ENCODE measurements at places on chromosomes 7 and 10. TPM values are rescaled to one million over a fixed set of nuclear protein-coding genes. Genes with fewer than 3 reads are reported as not detected.
A peak's percentile ranks its signal among the peaks of the same experiment; 100 is the strongest.

Gene NKX1-2
- total RNA-seq = not detected

Gene TMEM176B
- 69.4 TPM for total RNA-seq

Gene CTNNA3
- not detected for total RNA-seq

Gene SPDYE2B
- total RNA-seq = not detected

Gene GRM8
- not detected for total RNA-seq

Gene PAX2
- total RNA-seq = not detected

- H3K36me3 ChIP-seq = no peaks in the 10 kb centered on the region
- no peak overlapping the region for H3K27ac ChIP-seq
- no peak overlapping the region for H3K4me3 ChIP-seq
- DNase-seq = peak; percentile 55
These were observed 285.1 kb downstream of the CCSER2 start for GRCh38 chr10:84613336-84614021.

DNA sequence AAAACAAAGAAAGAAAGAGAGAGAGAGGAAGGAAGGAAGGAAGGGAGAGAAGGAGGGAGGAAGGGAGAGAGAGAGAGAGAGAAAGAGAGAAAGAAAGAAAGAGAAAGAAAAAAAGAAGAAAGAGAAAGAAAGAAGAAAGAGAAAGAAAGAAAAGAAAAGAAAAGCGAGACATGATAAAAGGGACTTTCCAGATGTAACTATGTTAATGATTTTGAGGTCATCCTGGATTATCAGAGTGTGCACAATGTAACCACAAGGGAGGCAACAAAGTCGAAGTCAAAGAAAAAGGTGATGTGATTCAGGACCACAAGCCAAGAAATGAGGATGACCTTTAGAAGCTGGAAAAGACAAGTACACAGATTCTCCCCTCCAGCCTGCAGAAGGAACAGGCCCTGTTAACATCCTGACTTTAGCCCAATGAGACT is 48.9 kb upstream of the PAX2 start:
- no peak overlapping the region for H3K27ac ChIP-seq
- no peak for DNase-seq
- H3K36me3 ChIP-seq = no peaks in the 10 kb centered on the region
- no peak overlapping the region for H3K4me3 ChIP-seq

DNA sequence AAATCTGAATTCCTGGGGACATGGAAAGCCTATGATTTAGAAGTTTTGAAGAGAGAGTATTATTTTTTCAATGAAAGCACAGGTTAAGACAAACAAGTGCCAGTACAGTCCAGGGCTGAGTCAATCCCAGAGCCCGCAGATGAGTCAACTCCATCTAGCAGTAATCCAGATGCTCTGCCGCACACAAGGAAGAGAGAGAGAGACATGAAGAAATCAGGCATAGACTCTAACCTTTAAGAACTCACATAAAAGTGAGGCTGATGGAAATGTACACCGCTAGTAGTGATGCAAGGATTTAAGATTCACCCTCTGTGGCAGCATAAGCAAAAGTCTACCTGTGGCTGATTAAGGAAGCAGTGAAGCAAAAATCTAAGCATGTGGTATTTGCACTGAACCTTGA is 651.5 kb downstream of the TNS3 start:
- no peaks in the 10 kb centered on the region for H3K36me3 ChIP-seq
- H3K4me1 ChIP-seq = peaks cover 14% of the 10 kb centered on the region
- no peaks in the 10 kb centered on the region for H3K27me3 ChIP-seq
- no peak overlapping the region for H3K27ac ChIP-seq
- H3K4me3 ChIP-seq = no peak overlapping the region

- H3K27me3 ChIP-seq = no peaks in the 10 kb centered on the region
- DNase-seq = no peak
- H3K27ac ChIP-seq = no peak overlapping the region
- no peaks in the 10 kb centered on the region for H3K36me3 ChIP-seq
These were observed 132.2 kb upstream of the PLXNA4 start for GRCh38 chr7:132708470-132708869.

DNA sequence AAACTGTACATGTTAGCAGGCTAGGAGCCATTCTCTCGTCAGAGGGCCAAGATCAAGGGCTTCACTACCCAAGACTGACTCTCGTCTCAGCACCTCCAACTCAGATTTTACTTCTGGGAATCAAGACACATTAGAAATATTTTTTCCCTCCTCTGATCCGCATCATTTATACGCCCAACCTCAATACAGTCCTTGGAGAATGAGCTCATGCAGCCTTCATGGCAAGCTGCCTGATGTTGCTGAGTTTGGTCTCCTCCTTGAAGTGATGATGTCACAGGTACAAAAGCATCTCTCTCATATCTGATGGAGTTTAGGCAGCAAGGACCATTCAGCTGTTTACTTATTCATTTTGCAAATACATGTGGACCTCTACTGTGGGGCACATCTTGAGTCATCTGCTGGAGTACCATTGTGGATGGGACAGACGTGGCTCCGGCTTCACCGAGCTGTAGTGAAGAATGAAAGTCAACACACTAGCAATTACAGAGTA is 114.0 kb downstream of the BMPER start:
- H3K4me1 ChIP-seq = no peaks in the 10 kb centered on the region
- H3K27ac ChIP-seq = no peak overlapping the region
- no peaks in the 10 kb centered on the region for H3K36me3 ChIP-seq
- peak; percentile 71 for DNase-seq
- H3K27me3 ChIP-seq = no peaks in the 10 kb centered on the region
- H3K4me3 ChIP-seq = no peak overlapping the region

DNA sequence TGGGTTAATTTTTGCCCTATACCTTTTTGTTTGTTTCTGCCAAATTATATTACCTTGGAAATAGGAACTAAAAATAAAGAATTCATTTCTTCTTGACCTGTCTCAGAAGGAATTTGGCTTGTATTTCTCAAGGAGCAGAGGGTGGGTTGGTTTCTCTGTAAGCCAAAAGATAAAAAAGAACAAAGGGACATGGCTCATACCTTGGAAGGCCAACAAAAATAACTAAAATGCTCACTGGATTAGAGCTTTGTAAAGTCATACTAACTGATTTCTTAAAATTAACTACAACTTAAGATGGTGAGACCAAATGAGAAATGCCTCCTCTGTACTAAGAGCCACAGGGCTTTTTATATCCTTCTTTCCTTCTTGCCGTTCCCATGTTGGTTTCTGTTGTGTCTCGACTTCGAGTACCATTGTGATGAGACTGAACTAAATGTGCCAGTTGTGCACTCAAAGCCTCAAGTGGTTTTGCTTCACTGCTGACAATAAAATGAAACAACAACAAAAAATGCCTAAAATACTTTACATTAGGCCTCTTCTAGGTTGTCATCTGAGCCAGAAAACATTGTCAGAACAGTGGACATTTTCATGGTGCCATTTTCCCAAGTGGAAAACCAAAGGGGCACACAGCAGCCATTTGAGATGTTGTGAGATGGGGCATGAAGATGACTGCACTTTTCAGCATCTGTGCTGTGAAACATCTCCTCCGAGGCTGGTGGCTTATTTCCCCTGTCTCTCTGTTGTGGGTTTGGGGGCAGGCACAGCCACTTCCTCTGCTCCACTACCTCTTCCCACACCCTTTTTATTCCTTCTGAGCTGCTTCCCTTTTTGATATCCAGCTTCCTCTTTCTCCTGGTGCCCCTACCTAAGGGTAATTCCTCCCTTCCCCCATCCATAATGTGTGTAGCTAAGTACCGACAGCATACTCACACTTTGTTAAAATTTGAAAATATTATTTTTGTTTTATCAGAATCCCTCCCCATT is 51.8 kb upstream of the AGR3 start:
- H3K27ac ChIP-seq = no peak overlapping the region
- peaks cover 9% of the 10 kb centered on the region for H3K4me1 ChIP-seq
- DNase-seq = peak; percentile 53
- no peak overlapping the region for H3K4me3 ChIP-seq
- no peaks in the 10 kb centered on the region for H3K36me3 ChIP-seq

DNA sequence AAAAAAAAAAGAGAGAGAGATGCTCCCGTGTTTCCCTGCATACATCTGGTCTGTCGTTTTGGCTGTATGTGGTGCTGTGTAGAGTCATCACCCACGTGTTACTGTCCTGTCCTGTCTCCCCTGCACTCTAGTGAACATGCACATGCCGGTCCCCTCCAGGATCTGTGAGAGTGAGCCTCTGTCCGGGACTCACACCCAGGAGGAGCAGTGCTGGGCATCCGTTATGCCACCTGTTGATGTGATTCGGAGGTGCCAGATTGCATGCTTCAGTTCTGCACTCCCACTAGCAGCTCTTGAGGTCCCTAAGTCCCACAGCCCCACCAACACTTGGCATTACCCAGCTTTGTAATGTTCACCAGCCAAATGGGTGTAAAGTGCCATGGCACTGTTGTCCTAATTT is 16.4 kb downstream of the GHRHR start:
- no peak overlapping the region for H3K4me3 ChIP-seq
- H3K4me1 ChIP-seq = peaks cover under 1% of the 10 kb centered on the region
- H3K27ac ChIP-seq = no peak overlapping the region
- no peaks in the 10 kb centered on the region for H3K27me3 ChIP-seq
- no peaks in the 10 kb centered on the region for H3K36me3 ChIP-seq

DNA sequence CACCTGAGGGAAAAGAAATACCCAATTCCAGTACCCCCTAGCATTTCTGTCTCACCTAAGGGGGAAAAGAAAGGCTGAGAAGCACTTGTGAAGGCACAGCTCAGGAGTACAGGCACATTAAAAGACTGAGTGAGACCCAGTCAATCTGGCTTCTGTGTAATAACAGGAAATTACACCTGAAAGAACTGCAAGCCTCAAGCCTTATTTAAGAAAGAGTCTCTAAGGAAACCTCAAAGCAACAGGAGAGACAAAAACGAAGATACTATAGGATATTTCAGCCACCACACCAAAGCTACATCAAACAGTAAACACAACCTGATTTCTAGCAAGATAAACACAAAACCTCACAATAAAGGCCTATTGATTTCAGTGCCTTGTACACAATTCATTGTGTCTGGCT is 69.6 kb upstream of the CDK1 start:
- H3K4me1 ChIP-seq = no peaks in the 10 kb centered on the region
- H3K4me3 ChIP-seq = no peak overlapping the region
- no peak for DNase-seq
- no peaks in the 10 kb centered on the region for H3K27me3 ChIP-seq
- no peak overlapping the region for H3K27ac ChIP-seq
- no peaks in the 10 kb centered on the region for H3K36me3 ChIP-seq

GRCh38 chr7:38905056-38905759 is 3.8 kb downstream of the VPS41 start:
- peaks cover 18% of the 10 kb centered on the region for H3K4me1 ChIP-seq
- H3K27me3 ChIP-seq = no peaks in the 10 kb centered on the region
- H3K27ac ChIP-seq = no peak overlapping the region
- DNase-seq = no peak
- no peaks in the 10 kb centered on the region for H3K36me3 ChIP-seq

DNA sequence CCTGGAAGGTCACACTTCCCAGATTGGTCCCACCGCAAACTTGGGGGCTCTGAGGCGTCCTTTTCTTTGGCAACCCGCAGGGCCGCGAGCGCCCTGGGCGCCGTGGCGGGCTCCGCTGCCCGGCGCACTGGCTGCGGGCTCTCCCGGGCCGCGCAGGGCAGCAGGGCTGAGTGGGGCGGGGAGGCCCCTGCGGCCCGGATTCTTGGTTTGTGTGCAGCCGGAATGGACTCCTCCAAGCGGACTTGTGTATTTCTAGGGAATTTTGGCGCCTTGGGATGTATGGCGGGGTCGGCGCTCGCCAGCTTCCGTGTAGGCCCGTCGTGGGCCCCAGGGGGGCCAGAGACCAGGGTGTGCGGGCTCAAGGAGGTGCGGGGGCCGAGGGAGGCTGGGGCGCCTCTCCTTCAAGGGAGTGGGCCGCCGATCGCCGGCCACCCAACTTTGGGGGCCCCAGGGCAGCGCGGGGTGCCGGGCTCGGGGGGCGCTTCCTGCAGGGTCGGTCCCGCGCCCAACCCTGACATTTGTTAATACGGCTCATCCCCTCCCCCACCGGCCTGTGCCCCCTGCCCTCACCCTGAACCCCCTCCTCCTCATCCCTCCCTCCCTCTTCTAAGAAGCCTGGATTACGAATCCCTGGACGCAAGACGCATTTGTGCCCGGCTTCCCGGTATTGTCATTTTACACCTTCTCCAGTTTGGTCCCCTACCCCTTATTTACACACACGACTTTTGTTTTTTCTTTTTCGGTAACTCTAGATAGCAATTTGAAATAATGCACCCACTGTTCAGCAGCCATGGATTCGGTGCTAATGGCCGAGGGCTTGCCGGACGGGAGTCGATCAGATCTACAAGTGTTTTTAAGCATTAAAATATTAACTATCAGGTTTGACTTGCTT is 2.5 kb downstream of the TCF7L2 start:
- peak overlapping the region; percentile 78 for H3K4me3 ChIP-seq
- H3K27me3 ChIP-seq = no peaks in the 10 kb centered on the region
- peak; percentile 49 for DNase-seq
- peak overlapping the region; percentile 90 for H3K27ac ChIP-seq

DNA sequence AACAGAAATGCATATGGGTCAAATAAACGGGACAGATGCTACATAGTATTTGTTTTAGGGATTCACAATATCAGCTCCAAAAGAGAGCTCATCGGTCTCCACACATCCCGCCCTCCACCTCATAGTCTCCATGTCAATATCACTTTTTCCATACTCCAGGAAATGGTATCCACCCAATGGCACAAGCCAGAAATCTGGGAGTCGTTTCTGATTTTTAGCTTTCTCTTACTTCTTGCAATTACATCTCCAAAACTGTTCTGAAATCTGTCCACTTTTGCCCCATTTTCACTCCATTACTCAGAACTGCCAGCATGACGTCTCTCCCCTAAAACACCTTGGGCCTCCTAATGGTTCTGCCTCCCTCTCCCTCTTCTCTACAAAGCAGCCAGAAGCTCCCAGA is 47.4 kb upstream of the EZH2 start:
- no peaks in the 10 kb centered on the region for H3K36me3 ChIP-seq
- no peak overlapping the region for H3K27ac ChIP-seq
- DNase-seq = no peak
- no peaks in the 10 kb centered on the region for H3K4me1 ChIP-seq
- H3K4me3 ChIP-seq = no peak overlapping the region

- no peak overlapping the region for H3K27ac ChIP-seq
- no peaks in the 10 kb centered on the region for H3K27me3 ChIP-seq
- no peaks in the 10 kb centered on the region for H3K4me1 ChIP-seq
- no peak for DNase-seq
- H3K36me3 ChIP-seq = no peaks in the 10 kb centered on the region
- H3K4me3 ChIP-seq = no peak overlapping the region
These were observed 113.3 kb upstream of the JCAD start for GRCh38 chr10:30172673-30173072.

- no peaks in the 10 kb centered on the region for H3K4me1 ChIP-seq
- H3K36me3 ChIP-seq = no peaks in the 10 kb centered on the region
- peaks cover 2% of the 10 kb centered on the region for H3K27me3 ChIP-seq
- no peak overlapping the region for H3K4me3 ChIP-seq
- H3K27ac ChIP-seq = no peak overlapping the region
- no peak for DNase-seq
These were observed 39.0 kb upstream of the PCBD1 start for GRCh38 chr10:70927189-70927943.

DNA sequence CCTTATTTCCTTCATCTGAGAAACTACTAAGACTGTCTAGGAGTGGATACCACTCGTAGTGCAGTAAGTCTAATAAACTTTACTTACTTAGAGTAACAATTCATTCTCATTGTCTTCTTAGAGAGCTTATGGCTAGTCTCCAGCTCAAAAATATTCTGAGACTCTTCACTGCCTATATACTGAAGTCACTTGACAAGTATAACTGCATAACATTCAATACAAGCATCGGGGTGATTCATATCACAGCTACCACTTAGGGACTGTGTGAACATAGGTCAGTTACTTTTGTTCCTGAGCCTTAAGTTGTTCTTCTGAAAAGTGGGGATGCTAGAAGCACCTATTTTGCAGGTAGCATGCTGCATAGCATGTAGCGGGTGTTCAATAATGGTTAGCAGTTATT is 111.0 kb downstream of the HTR7 start:
- no peaks in the 10 kb centered on the region for H3K4me1 ChIP-seq
- no peak overlapping the region for H3K4me3 ChIP-seq
- H3K27ac ChIP-seq = no peak overlapping the region
- no peaks in the 10 kb centered on the region for H3K36me3 ChIP-seq
- DNase-seq = no peak
- no peaks in the 10 kb centered on the region for H3K27me3 ChIP-seq
